ENCODE measurements at places on chromosomes 2 and 18.

GRCh38 chr2:197207106-197207505, 103.5 kb downstream of the ANKRD44 start:
- no peak for DNase-seq

GRCh38 chr2:133936096-133936495, 317.8 kb upstream of the MGAT5 start:
- DNase-seq = no peak

GRCh38 chr2:33158482-33159003, 211.8 kb downstream of the LTBP1 start:
- no peak for DNase-seq

GRCh38 chr18:7856116-7856515, 289.0 kb downstream of the PTPRM start:
- no peak for DNase-seq

DNA sequence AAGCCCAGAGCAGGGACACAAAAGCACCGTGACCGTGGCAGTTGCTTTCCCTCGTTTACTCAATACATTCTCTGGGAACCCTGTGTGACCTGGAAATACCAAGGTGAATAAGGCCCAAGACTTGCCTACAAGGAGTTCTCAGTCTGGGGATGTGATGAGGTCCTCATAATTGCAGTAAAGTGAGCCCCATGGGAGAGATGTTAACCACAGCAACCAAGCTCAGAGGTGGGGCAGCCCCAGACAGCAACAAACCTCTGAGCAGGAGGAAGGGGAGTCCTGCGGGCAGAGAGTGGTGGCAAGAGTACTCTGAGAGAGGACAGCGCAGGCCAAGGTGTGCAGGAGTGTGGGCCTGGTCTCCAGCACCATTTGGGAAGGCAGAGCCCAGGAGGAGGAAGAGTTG, 91.6 kb downstream of the TTC32 start:
- DNase-seq = no peak

GRCh38 chr2:162092658-162093556, 18.9 kb upstream of the DPP4 start:
- DNase-seq = no peak

DNA sequence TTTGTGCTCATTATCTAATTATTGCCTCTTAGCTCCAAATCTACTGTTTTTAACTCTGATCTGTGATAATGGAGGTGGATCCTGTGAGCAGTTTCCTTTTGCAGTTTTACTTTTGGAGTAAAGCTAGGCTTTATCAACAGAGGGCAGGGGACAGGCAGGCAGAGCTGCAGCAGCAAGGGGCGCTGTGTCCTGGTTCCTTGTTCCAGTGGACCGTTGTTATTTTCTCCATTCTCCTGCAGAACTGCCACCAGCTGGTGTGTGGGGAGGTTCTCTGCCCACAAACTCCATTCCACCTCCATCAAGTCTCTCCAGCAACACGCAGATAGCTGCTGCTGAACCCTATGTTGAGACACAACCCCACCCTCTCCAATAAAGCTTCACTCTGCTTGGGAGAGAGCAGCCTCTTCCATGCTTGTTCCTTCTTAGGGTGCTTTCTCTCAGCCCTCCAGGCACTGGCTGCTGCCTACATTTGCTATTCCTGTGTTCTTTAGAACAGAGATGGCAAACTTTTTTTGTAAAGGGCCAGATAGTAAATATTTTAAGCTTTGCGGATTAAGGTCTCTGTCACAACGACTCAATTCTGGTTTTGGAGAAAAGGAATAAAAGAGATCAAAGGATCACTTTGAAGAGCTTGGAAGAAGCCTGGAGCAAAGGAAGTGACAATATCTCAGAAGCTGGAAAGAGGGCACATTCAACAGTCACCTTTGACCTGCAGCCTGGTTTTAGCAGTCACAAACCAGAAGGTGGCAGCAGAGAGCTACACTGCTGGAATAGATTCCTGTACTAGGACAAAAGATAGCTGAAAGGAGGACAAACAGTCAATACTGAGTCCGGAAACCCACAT, 208.8 kb downstream of the CCDC178 start:
- DNase-seq = peak; percentile 94

DNA sequence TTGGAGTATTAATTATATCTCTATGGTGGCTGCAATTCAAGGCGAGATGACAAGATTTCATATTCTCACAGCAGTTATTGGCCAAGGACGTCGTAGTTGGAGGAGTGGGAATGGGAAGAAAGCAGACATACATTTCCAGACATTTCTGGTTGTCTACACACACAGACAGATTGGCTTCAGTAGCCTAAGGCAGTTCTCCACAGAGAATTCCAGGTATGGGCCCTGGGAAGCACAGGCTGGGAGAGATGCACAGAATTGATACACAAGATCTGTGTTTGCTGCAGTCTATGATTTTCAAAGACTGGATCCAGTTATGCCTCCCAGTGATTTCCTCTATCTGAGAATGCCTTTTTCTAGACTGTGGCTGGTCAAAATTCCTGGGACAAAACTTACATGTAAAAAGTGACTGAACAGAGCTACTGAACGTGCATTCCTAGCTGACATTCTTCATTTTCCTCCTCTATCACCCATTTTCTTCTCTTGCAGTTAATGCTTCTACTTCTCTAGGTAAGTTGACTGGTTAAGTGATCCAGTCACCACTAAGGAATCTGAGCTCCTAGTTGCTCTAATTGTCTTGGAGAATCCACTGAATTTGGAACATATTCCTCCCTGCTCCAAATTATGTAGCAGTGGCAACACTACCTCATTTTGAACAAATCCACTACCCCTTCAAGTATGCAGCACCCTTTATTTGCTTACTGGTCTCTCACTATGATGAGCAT, 386.7 kb upstream of the CDH7 start:
- DNase-seq = no peak

DNA sequence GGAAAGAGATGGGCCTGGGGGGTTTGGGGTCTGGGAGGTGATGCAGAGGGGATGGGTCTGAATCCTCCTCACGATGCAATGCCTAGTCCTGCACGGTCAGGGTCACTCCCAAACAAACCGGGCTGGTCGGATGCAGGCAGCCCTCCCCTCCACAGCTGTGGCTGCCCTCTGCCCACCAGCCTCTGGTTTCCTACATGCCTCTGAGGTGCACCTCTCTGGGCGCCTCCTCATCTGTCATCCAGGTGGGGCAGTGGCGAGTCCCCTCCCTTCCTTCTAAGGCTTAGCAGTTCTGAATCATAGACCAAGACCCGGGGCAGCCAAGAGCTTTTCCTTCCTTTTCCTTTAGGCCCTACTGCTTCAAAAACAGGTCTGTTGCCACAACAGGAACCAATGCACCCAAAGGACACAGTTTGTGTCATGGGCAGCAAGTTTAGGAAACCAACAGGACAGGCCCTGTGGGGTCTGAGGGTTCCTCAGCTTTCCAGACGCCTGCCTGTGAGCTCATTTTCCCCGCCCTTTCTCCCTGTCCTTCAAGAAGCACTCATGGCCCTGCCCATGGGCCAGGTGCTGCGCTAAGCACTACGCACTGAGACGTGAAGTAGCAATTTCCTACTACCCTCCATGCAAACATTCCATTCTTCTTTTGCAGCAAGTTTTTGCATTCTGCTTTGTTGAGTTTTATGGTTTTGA, 6.5 kb upstream of the MAL start:
- DNase-seq = no peak

DNA sequence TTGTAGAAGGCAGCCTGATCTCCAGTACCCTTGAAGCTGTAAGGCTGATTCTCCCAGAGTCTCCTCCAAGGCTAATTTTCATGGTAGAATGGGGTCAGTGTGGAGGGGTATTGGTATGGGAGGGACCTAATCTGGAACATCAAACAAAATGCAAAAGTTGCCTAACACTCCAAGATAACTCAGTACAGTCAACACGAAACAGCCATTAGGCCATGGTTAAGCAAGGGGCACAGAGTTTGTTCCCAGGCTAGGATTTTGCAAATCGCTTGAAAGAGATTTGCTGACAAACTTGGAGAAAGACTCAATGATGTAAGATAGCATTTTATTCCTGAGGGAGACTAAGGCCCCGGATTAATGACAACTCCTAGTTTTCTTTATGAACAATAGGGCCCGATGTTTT, 5.4 kb downstream of the PID1 start:
- no peak for DNase-seq

- no peak for DNase-seq
Measured at GRCh38 chr2:239954166-239955086, 70.7 kb downstream of the NDUFA10 start.

DNA sequence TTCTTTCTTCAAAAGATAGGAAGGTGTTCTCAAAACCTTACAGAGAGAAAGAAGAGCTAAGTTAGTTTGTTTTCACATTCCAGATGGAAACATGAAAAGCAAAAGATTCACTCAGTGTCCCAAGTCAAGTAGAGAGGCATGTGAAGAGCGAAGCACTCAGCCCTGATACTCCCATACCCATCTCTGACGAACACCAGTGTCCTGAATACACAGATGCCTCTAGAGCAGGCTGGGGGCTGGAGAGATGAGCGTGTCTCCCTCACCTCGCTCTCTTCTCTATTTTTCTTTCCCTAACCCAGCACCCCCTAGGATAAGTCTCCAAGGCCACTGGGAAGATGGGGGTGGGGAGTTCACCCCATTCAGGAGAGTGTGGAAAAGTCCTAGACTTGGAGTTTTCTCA, 227.8 kb downstream of the TMEM163 start:
- no peak for DNase-seq

GRCh38 chr2:121534007-121534406, 3.3 kb downstream of the RNU4ATAC start:
- DNase-seq = no peak

- DNase-seq = no peak
Measured at GRCh38 chr2:227724394-227725039, at the start of gene SCYGR6. SCYGR6 (minus strand) TSS chr2:227724757; CDS start chr2:227724757, 0 bp downstream.

GRCh38 chr2:55999231-55999630, 75.6 kb upstream of the EFEMP1 start:
- DNase-seq = no peak

- DNase-seq = no peak
Measured at GRCh38 chr2:106886916-106887758, 1.2 kb upstream of the ST6GAL2 start.

- no peak for DNase-seq
Measured at GRCh38 chr2:231088754-231089153, 32.1 kb downstream of the PSMD1 start.

DNA sequence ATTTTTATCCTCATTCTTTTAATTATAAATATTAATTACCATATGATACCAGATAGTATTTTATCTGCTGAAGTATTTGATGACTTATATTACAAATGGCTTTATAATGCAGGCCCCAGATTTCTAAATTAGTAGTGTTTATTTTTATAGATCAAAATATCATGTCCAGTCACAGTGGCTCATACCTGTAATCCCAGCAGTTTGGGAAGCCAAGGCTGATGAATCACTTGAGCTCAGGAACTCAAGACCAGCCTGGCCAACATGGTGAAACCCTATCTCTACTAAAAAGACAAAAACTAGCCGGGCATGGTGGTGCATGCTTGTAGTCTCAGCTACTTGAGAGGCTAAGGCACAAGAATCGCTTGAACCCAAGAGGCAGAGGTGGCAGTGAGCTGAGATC, 100.1 kb upstream of the ARHGAP15 start:
- DNase-seq = no peak

- DNase-seq = no peak
Measured at GRCh38 chr2:220628252-220628651, 943.9 kb downstream of the EPHA4 start.

GRCh38 chr18:45462179-45462578, 153.1 kb upstream of the SLC14A2 start:
- no peak for DNase-seq

DNA sequence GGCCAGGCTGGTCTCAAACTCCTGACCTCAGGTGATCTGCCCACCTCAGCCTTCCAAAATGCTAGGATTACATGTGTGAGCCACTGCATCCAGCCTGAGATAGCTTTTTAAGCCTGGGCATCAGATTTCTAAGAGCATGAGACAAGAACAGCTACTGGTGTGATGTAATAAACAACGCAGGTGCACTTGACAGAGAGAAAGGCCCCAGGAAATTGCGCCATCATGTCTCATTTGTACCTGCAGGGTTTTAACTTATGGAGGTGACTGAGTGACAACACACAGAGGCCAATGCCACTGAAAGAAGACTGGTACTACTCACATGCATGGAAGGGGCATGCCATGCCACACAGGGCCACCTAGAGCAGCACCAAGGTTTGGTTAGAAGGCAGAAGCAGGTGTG, 209.4 kb downstream of the SP3 start:
- DNase-seq = no peak

- DNase-seq = no peak
Measured at GRCh38 chr2:206639636-206640035, 2.7 kb upstream of the FAM237A start.

DNA sequence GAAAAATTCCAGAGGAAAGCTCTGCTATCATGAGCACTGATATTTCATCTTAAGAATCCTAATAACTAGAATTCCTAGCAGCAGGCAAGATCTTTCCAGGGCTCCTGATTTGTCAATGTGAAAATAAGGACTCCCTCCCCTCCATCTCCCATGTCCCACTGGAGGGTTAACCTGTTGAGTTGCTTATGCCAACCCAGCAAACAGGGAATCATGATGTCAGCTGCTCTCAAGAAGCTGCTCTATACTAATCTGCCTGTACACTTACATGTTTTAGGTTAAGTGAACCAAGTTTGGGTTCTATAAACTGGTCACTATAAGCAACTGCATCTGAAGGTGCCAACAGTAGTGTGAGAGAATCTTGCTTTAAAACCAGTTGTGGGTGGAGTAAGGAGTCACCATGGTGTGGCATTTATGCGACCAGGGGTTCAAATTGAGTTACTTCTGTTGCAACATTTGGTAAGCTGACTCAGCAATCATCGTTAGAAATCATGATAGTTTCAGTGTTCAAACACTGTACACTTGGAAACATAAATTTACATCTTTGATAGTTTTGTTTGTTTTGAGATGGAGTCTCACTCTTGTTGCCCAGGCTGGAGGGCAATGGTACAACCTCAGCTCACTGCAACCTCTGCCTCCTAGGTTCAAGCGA, 53.4 kb downstream of the STK25 start:
- no peak for DNase-seq

GRCh38 chr2:199602271-199602895, 144.6 kb upstream of the SATB2 start:
- DNase-seq = peak; percentile 55

DNA sequence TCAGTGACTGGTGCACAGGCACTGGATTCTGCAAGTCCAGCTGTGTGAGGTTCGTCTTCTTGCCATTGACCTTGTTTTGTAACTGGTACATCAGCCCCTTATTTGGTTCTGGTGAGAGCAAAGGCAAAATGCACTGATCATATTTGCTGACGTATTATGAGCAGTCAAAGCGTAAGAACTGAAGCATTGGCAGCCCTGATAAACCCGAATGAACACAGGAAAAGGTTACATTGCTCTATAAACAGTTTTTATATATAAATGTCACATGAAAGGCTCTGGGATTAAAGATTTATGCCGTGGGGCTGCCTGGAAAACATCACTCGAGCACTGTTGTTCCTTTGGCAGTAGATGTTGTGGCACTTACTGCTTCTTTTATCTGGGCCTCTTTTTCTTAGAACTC, 167.9 kb downstream of the IRS1 start:
- DNase-seq = no peak

GRCh38 chr18:6207116-6207515, 207.6 kb downstream of the L3MBTL4 start:
- no peak for DNase-seq

- DNase-seq = no peak
Measured at GRCh38 chr2:129859175-129859574, 120.3 kb upstream of the RAB6C start.

- no peak for DNase-seq
Measured at GRCh38 chr2:37625156-37625555, 46.3 kb downstream of the CDC42EP3 start.

- DNase-seq = peak; percentile 67
Measured at GRCh38 chr2:85089585-85089984, 43.6 kb upstream of the TCF7L1 start.

Data from eye (tissue), 1 donor.